Effector CD4-positive, alpha-beta T cell (primary cell): ENCODE measurements at places on chromosomes 5 and 9.
A peak's percentile ranks its signal among the peaks of the same experiment; 100 is the strongest.

DNA sequence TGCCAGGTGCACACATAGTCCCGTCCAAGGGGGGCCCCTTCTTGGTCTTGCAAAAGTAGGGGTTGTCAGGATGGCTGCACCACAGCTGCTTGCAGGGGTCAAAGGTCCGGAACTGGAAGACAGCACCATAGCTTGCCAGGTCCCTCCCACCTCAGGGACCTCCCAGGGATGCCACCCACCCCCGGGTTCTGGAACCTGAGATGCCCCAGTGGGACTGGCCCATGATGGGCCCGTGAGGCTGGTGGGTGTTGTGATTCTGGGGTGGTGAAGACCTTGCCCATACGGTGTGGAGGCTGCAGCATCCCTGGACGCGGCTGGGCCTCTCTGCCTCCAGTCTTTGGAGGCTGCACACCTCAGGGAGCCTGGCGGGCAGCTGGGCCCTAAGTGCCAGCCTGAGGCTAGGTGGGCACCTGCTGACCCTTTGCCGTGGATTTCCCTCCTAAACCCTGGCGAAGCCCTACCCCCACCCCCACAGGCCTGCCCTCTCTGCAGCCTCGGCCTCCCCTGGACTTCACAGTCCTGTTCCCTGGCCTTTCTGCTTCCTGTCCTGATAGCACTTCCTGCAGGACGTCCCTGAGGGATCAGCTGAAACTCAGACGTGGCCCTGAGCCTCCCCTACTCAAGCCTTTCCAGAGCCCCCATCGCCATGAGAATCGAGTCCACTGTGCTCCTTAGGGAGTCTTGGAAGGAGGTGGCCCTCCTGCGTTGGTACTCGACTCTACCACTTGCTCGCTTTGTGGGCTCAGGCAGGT is 92.1 kb downstream of the ZNF354C start:
- no peak for DNase-seq

DNA sequence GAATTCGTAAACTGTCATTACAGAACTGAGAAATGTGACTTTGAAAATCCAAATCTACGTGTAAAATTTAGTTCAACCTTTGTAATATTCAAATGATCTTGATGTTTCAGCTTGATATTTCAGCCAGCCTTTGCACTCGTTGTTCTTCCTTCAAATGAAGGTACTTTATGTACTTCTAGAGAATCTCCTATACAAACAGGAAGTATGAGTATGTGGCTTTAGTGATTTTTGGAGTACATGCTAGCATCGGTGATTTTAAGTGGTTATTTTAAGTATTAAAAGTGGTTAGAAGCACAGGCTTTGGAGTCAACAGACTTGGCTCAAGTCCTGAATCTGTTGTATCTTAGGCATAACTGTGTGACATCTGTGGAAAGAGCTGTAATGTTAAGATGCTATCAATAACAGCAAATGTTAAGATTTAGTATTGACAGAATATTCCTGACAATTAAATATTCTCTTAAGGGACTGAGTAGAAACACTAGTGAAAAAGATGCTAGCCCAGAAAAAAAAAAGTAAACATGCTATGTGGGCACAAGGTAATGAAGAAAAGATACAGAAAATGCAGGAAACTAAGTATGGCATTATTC is 398.0 kb downstream of the ADGRV1 start:
- DNase-seq, result no peak

GRCh38 chr5:65085516-65085850 is 316.8 kb downstream of the CWC27 start:
- DNase-seq, result no peak

GRCh38 chr5:135869276-135869675 is 26.4 kb downstream of the IL9 start:
- no peak for DNase-seq

- no peak for DNase-seq
Measured at GRCh38 chr9:87465816-87466215, 31.9 kb upstream of the DAPK1 start.

- no peak for DNase-seq
Measured at GRCh38 chr9:121651295-121652020, at the start of gene DAB2IP. Gene DAB2IP (plus strand): TSS chr9:121651634. CDS start chr9:121651776, 142 bp downstream.

GRCh38 chr5:113047733-113048652 is 71.4 kb downstream of the DCP2 start:
- no peak for DNase-seq

- peak; percentile 30 for DNase-seq
Measured at GRCh38 chr9:136686794-136687711, at the start of gene AGPAT2. Gene AGPAT2 (minus strand): TSS chr9:136687457. CDS start chr9:136687357, 100 bp downstream.

GRCh38 chr5:139486201-139486600 is 3.6 kb upstream of the STING1 start:
- DNase-seq, result no peak

DNA sequence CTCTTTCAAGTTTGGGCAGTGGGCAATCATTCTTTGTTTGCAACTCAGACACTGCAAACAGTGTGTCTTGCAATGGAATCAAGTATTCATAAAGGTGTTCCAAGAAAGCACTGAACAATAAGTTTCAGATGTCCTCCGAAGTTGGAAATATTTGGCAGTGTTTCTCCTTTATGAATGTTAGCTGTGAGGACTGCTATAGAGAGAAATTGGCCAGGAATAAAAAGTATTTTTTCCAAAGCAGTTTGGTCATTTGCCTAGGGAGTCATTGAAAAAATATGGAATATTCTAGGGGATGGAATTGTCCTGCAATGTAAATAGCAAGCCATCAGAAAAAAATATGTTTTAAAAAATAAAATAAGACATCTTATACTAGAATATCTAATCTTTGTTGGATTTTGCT is 688.6 kb upstream of the SEMA6A start:
- no peak for DNase-seq
